ENCODE measurements at places on chromosomes 3 and 15.

DNA sequence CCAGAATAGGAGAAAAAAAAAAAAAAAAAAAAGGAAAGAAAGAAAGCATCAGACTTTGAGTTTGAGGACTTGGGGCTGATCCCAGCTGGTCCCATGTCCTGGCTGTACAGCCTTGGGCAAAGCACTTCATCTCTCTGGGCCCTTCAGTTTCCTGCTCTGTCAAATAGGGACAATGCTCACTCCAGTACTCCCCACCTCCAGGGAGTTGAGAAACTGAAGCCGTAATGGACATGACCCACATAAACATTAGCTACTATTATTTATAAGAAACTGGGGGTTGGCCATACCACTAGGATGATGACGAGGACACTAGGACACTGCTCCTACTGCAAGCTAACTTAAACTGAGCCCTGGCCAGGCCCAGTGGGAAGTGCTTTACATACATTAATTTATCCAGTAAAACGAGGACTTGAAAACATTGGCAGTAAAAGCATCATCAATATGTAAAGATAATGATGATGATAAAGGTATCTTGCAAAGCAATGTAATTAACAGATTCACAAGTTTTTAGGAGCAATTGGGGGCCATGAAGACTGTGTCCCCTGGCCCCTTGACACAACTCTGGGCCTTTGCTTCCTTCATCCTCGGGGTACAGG, 22.9 kb upstream of the SMAD6 start:
- H3K27ac ChIP-seq, result no peak overlapping the region
- H3K27me3 ChIP-seq, result no peaks in the 10 kb centered on the region
- no peaks in the 10 kb centered on the region for H3K36me3 ChIP-seq
- no peaks in the 10 kb centered on the region for H3K4me1 ChIP-seq
- no peak for DNase-seq
- no peak overlapping the region for H3K4me3 ChIP-seq

GRCh38 chr3:146390957-146391356, 78.4 kb downstream of the PLSCR2 start:
- no peak overlapping the region for H3K27ac ChIP-seq
- H3K4me3 ChIP-seq, result no peak overlapping the region
- H3K4me1 ChIP-seq, result peaks cover 9% of the 10 kb centered on the region

DNA sequence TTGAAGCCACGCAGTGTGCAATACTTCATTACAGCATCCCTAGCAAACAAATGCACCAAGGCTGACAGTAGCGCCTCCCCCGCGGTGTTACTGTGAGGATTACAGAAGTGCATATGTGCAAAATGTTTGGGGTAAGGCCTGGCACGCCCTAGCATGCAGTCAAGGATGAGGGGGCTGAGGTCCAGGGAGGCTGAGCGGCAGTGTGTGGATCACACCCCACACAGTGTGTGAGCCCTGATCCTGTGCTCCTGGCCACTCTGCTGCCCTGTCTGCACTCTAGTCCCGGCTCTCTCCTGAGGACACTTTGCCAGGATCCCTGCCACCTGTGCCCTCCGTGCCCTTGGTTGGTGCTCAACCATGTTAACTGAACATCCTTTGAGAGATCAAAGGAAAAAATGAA, 71.3 kb downstream of the WNT7A start:
- no peaks in the 10 kb centered on the region for H3K27me3 ChIP-seq
- no peak overlapping the region for H3K27ac ChIP-seq
- H3K4me3 ChIP-seq, result no peak overlapping the region
- no peaks in the 10 kb centered on the region for H3K36me3 ChIP-seq

- no peaks in the 10 kb centered on the region for H3K4me1 ChIP-seq
- no peak overlapping the region for H3K27ac ChIP-seq
- H3K27me3 ChIP-seq, result no peaks in the 10 kb centered on the region
- H3K4me3 ChIP-seq, result no peak overlapping the region
These were observed 17.9 kb upstream of the STIMATE start for GRCh38 chr3:52915294-52915693.

- no peak overlapping the region for H3K4me3 ChIP-seq
- H3K4me1 ChIP-seq, result peaks cover 25% of the 10 kb centered on the region
- H3K27me3 ChIP-seq, result no peaks in the 10 kb centered on the region
- DNase-seq, result peak; percentile 55
These were observed 10.1 kb upstream of the CAPN3 start for GRCh38 chr15:42349186-42349585.

DNA sequence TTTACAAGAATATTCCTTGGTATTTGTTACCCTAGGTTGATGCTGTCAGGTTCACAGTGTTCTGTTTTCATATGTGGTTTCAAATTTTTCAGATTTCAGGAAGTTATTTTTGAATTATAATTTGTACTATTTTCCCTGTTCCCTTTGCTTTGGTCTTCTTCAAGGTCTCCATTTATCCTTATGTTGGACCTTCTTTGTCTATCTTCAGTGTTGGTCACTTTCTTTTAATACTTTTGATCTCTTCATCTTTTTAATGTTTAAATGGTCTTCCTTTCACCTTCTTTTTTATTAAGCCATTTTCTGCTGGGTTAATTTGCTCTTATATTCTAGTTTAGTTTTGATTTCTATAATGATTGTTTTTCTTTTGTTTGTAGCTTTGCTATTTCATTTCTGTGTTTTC, 61.3 kb downstream of the KLHL25 start:
- DNase-seq, result no peak
- H3K36me3 ChIP-seq, result peaks cover 33% of the 10 kb centered on the region
- H3K27me3 ChIP-seq, result no peaks in the 10 kb centered on the region
- H3K4me1 ChIP-seq, result no peaks in the 10 kb centered on the region
- no peak overlapping the region for H3K27ac ChIP-seq

GRCh38 chr3:188617988-188618701, 464.2 kb downstream of the LPP start:
- no peaks in the 10 kb centered on the region for H3K27me3 ChIP-seq
- no peaks in the 10 kb centered on the region for H3K36me3 ChIP-seq
- H3K4me1 ChIP-seq, result no peaks in the 10 kb centered on the region
- no peak overlapping the region for H3K4me3 ChIP-seq

GRCh38 chr15:62666046-62666445, 376.5 kb upstream of the TPM1 start:
- DNase-seq, result no peak
- no peak overlapping the region for H3K27ac ChIP-seq
- no peaks in the 10 kb centered on the region for H3K27me3 ChIP-seq
- no peaks in the 10 kb centered on the region for H3K36me3 ChIP-seq
- peaks cover 10% of the 10 kb centered on the region for H3K4me1 ChIP-seq

GRCh38 chr3:107598926-107599771, 76.4 kb downstream of the BBX start:
- peak overlapping the region; percentile 51 for H3K27ac ChIP-seq
- peaks cover 10% of the 10 kb centered on the region for H3K4me1 ChIP-seq
- DNase-seq, result peak; percentile 40
- no peaks in the 10 kb centered on the region for H3K36me3 ChIP-seq

DNA sequence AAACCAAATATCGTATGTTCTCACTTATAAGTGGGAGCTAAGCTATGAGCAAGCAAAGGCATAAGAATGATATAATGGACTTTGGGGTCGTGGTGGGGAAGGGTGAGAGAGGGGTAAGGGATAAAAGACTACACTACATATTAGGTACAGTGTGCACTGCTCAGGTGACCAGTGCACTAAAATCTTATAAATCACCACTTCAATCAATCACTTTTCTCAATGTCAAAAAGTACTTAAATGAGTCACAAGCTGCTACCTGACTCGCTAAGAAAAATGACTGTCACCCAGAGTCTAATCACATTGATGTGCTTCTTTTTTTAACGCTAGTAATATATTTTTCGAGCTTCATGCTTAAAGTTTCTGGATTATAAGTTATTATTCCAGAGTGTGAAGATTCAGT, 95.5 kb downstream of the CBLB start:
- H3K4me3 ChIP-seq, result no peak overlapping the region
- H3K27ac ChIP-seq, result no peak overlapping the region
- H3K4me1 ChIP-seq, result no peaks in the 10 kb centered on the region
- no peak for DNase-seq
- H3K27me3 ChIP-seq, result no peaks in the 10 kb centered on the region

DNA sequence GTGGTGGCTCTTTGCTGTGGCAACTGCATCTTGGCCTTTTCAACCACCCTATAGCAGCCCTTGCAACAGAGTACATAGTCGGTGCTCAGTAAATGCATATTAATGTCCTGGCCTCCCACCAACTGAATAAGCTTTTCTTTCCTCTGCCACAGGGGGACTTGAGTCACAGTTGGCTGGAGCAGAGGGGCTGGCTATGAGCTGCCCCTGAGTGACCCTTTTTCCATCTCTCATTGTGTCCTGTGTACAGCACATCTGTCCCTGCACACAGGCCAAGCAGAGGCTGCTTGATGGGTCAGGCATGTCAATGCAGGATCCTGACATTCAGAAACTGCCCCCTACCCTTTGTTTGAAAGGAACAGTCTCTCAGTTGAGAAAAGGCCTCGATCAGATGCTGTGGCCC, 22.4 kb downstream of the SPSB4 start:
- peaks cover 2% of the 10 kb centered on the region for H3K27me3 ChIP-seq
- H3K27ac ChIP-seq, result no peak overlapping the region
- no peaks in the 10 kb centered on the region for H3K36me3 ChIP-seq
- peaks cover 23% of the 10 kb centered on the region for H3K4me1 ChIP-seq
- no peak overlapping the region for H3K4me3 ChIP-seq

DNA sequence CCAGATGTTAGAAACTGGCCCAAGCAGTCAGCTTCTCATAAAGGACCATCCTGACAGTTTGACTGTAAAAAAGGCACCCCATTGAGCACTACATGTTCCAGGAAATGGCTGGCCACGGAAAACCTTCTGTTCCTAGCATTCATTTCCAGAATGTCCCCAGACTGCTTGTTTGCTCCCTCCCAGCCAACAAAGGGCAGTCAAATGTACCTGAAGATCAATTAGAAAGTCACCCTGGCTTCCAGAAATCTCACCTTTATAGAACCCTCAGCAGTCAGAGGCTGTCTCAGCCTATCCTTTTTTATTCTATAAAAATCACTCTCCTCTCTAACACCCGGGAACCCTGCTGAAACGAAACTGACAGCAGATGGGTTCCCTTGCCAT, 784 bp upstream of the SAMMSON start:
- peak overlapping the region; percentile 20 for H3K27ac ChIP-seq
- no peak for DNase-seq
- H3K36me3 ChIP-seq, result no peaks in the 10 kb centered on the region
- H3K4me1 ChIP-seq, result no peaks in the 10 kb centered on the region
- H3K27me3 ChIP-seq, result no peaks in the 10 kb centered on the region
- peak overlapping the region; percentile 35 for H3K4me3 ChIP-seq

DNA sequence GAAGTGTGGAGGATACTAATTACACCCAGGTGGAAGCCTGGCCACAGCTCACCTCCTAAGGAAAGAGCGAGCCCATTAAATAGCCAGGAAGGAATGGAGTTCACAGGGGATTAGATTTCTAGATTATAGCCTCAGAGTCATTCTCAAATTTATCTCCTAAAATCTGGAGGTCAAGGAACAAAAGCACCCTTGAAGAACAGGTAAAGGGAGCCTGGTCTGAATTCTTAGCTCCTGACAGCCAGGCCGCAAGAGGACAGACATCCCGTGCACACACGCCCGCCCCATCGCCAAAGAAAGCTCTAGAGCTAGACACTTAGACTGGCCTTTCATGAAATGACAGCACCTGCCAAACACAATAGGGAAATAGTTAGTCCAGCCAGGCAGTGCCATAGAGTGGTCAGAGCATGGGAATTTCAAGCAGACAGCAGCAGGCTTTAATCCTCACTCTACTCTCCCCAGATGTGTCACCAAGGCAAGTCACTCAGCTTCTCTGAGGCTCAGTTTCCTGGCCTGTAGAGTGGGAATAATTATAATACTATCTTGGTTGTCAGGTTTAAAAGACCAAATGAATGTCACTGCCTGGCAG, 59.2 kb downstream of the LIPC start:
- DNase-seq, result no peak
- H3K27ac ChIP-seq, result no peak overlapping the region
- H3K4me3 ChIP-seq, result no peak overlapping the region
- no peaks in the 10 kb centered on the region for H3K4me1 ChIP-seq
- peaks cover 3% of the 10 kb centered on the region for H3K27me3 ChIP-seq

DNA sequence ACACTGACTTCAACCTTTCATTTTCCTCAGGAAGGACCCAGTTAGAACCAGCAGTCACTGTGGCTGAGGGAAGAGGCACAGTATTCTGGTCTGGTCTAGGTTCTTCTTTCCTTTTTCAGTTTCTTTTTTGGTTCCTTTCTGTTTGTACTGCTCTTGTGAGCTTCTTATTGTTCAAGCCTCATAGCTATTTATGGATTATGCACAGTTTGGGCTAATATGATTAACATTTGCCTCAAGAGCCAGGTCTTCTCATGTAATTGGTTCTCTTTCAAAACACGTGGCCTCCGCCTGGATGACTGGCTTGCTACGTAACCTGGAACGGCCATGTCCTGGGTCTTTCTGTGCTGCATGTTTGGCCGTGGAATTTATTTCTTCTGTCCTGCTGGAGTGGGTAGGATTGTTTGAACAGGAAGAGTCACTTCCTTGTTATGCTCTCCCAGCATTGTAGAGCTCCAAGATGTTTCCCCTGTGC, 43.3 kb downstream of the RBMS3 start:
- peak; percentile 71 for DNase-seq
- H3K27ac ChIP-seq, result peak overlapping the region; percentile 87
- no peaks in the 10 kb centered on the region for H3K36me3 ChIP-seq
- H3K27me3 ChIP-seq, result no peaks in the 10 kb centered on the region
- H3K4me1 ChIP-seq, result peaks cover 8% of the 10 kb centered on the region

DNA sequence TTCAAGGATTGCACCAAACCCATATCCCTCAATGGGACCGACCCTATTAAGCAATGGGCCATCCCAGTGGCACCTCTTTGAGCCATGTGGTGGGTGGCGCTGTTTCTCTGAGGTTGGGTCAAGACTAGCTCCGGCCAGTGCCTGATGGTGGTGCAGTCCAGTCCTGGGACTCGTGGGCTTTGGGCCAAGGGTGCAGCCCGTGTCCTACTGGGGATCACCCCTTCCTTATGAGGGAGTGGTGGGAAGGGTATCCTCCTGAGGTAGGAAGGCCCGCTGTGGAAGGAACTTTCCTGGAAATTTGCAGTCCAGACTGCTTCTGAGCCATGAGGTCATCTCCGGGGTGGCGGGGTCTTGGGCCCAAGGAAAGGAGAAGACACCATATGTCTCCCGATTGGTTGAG, 231.6 kb downstream of the SNRPN start:
- no peaks in the 10 kb centered on the region for H3K27me3 ChIP-seq
- H3K27ac ChIP-seq, result no peak overlapping the region
- no peaks in the 10 kb centered on the region for H3K36me3 ChIP-seq
- no peaks in the 10 kb centered on the region for H3K4me1 ChIP-seq
- DNase-seq, result no peak
- no peak overlapping the region for H3K4me3 ChIP-seq

- H3K4me1 ChIP-seq, result no peaks in the 10 kb centered on the region
- DNase-seq, result peak; percentile 20
- no peaks in the 10 kb centered on the region for H3K27me3 ChIP-seq
- no peak overlapping the region for H3K4me3 ChIP-seq
- no peak overlapping the region for H3K27ac ChIP-seq
These were observed 81.9 kb downstream of the PPARG start for GRCh38 chr3:12370758-12371157.

DNA sequence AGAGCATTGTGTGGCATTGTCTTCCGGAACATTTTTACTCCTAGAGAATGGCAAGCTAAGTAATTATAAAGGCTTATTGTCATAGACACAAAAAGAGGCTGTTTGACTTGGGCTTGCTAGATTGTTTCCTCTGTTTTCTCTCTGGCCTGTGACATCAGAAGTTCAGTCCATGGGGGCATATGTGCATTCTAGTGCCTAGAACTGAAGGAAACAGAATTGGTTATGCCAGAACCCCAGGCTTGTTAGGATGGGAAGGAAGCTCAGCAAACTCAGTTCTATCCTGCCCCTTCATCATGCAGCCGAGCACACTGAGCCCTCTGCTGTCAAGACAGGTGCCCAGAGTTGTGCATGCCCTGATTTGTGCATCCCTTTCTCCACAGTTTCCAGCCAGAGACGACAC, 131.3 kb downstream of the PDE8A start:
- H3K4me1 ChIP-seq, result peaks cover 3% of the 10 kb centered on the region
- H3K27me3 ChIP-seq, result no peaks in the 10 kb centered on the region
- no peak overlapping the region for H3K4me3 ChIP-seq
- no peak for DNase-seq
- no peak overlapping the region for H3K27ac ChIP-seq
- H3K36me3 ChIP-seq, result no peaks in the 10 kb centered on the region
